ENCODE measurements at places on chromosomes 3 and 15.

- no peak for DNase-seq
Observed at GRCh38 chr15:25683911-25684310, 179.2 kb downstream of the ATP10A start.

GRCh38 chr3:57116501-57116900 is 48.7 kb downstream of the IL17RD start:
- no peak for DNase-seq

DNA sequence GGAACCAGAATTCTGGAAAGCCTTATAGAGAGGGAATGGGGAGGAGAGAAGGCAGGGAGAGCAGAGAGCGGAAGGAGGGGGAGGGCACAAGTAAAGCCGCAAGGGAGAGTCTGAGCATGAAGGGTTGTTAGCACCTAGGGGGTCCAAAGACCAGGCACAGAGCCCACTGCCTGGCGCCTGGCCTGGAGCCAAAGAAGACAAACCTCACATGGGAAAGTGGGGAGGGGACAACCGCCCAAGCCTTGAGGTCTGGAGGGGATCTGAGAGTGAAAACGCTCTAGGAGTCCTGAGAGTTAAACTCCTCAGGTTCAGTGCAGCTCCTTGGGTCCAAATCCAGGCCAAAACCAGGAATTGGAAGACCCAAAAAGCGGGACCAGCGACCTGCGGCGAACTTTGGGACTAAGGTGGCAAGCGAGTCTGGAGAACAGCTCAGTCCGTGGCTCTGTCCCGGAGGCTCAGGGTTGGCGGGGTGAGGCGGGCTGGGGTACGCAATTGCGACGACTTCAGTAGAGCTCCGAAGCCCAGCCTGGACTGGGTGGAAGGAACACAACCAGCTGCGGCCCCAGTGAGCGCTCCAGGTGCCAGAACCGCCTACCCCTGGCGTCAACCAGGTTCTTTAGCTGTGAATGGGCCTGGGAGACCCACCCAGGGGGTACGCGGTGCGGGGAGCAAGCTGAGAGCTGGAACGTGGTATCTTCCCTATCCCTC is 807 bp upstream of the INAFM2 start:
- no peak for DNase-seq

DNA sequence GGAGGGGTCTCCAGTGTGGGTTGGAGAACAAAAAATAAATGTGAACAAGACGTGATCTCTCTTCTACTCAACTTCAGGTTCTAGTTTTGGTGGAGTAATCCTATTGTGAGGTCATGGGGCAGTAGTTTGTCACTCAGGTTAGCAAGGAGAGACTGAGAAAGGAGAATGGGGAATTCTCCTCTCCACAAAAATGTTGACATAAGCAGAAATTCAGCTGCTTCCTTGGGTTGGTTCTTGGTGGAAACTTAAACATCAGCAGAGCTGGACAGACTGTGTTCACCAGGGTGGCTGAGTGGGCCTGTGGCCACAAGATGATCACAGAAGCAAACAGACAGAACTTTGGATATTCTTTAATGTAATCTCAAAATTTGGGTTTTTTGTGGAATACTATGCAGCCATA is 78.7 kb downstream of the EPHB1 start:
- no peak for DNase-seq

GRCh38 chr15:44775953-44776352 is 39.6 kb downstream of the TRIM69 start:
- peak; percentile 5 for DNase-seq

GRCh38 chr3:172186607-172187006 is 147.2 kb downstream of the FNDC3B start:
- DNase-seq: no peak

GRCh38 chr15:42640109-42640508 is 64.7 kb downstream of the STARD9 start:
- DNase-seq: no peak

DNA sequence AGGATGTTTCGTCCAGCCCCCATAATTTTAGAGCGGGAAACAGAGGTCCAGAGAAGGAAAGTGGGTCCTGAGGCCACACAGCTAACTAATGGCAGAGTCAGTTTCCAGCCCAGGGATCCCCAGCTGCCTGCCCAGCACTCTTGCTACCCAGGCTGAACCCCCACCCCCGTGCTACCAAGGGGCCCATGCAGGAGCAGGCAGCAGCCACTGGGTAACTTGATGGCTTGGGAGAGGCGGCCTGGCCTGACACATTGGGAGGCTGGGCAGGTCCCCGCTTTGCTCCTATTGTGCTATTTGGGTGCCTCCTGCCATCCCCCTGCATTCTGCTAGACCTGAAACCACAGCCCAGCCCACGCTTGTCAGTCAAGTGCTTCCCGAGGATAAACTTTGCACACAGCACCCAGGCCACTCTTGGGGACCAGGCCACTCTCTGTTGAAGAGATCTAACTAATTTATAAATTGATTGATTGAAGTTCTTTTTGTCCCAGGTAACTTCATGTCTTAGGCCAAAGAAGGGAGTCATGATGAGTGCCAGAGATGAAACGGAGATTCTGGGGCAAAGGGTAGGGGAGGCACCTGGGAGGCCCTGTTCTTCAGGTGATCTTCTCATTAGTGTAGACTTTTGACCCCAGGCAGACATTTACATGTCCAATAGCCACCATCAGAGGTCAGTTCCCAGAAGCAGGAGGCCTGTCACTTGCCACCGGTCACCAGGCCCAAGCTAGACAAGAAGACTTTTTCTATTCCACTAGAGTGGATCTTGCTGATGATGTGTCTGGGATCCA is 7.0 kb downstream of the PAK6 start:
- DNase-seq: no peak

GRCh38 chr3:62737449-62737848 is 137.8 kb downstream of the CADPS start:
- no peak for DNase-seq

DNA sequence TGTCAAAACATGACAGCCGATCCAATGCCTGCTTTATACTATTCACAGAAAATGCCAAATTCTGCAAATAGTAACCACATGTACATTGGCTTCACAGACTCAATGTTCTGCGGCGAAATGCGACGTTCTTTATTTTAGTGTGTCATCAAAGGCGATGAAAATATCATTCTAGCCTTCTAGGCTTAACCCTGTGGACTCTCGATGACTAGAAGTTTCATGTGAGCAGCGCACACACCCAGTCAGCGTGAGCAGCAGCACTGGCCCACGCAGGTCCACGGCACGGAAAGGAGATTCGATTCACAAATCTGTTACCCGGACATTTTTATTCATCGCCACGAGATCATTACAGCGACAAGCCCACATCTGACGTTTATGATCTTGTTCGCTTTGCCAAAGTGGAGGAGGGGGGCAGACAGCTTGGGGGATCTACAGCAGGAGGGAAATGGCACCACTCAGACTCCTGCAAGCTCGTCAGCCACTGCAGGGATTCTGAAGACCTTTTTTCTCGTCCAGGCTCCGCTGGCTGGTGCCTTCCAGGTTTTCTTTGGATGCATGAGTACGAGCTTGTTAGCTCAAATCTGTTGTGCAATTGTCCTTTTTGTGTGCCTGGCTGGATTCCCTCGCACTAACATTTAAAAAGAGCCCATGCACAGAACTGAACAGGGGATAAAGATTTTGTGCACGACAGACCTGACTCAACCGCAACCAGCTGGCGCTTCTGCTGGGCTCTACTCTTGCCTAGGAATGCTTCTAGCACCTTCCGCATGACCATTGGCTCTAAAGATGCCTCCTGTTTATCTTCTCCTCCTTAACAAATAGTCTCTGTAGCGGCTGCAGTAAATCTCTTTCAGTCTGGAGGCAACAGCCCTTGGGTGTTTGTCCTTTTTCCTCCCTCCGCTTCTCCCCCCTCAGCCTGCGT is 938.4 kb downstream of the MCTP2 start:
- DNase-seq: no peak

DNA sequence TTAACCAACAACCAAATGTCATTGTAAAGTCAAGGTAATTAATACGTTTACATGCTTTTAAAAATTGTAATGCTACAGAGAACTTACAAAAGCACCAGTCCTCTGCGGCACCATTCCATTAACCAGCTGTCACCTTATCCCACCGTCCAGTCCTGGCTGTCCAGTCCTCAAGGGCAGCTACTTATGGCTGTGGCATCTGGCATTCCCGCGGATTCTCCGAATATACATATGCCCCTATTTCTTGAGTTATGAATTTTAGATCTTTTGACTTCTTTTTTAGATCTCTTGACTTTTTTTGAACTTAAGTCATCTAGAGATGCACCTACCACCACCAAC is 382 bp upstream of the POMGNT2 start:
- DNase-seq: no peak

GRCh38 chr3:58177747-58178527 is 32.8 kb downstream of the DNASE1L3 start:
- peak; percentile 79 for DNase-seq

GRCh38 chr3:143963946-143964345 is 7.7 kb upstream of the DIPK2A start:
- DNase-seq: no peak

- no peak for DNase-seq
Observed at GRCh38 chr3:134406331-134407238, 32.3 kb upstream of the AMOTL2 start.

GRCh38 chr3:36480911-36481648 is 100.8 kb downstream of the STAC start:
- DNase-seq: no peak

GRCh38 chr3:45779746-45780735 is 16.3 kb downstream of the SLC6A20 start:
- no peak for DNase-seq

GRCh38 chr15:70276401-70276800 is 178.7 kb upstream of the TLE3 start:
- DNase-seq: no peak

- DNase-seq: no peak
Observed at GRCh38 chr15:34993877-34994276, 5.8 kb upstream of the ZNF770 start.

DNA sequence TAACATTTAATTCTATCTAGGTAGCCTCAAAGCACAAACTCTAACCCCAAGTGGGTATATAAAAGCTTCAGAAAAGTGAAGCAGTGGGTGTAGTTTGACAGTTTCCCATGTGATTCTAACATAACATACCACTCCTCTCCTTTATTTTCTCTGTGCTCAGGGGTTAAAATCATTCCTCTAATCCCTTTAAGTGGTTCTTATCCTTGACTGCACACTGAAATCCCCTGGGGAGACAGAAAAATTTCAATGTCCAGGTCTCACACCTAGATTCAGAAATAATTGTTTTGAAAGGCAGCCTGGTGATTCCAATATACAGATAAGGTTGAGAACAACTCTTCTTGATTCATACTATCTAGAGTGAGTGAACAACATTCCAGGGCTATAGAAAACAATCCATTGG is 986.4 kb downstream of the ROBO1 start:
- DNase-seq: no peak

DNA sequence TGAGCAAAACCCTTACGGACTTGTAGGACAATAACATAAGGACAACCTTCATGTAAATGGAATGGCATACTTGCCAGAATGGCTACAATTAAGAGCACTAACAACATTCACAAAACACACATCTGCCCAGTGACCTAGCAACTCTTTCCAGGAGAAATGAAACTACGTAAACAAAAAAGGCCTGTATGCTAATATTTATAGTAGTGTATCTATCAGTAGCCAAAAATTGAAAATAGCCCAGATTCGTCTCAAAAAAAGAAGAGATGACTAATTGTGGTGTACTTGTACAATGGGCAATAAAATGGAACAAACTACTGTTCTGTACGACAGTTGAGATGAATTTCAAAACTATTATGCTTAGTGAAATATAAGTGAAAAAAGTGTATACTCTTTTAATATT is 38.4 kb downstream of the CMC1 start:
- DNase-seq: no peak

DNA sequence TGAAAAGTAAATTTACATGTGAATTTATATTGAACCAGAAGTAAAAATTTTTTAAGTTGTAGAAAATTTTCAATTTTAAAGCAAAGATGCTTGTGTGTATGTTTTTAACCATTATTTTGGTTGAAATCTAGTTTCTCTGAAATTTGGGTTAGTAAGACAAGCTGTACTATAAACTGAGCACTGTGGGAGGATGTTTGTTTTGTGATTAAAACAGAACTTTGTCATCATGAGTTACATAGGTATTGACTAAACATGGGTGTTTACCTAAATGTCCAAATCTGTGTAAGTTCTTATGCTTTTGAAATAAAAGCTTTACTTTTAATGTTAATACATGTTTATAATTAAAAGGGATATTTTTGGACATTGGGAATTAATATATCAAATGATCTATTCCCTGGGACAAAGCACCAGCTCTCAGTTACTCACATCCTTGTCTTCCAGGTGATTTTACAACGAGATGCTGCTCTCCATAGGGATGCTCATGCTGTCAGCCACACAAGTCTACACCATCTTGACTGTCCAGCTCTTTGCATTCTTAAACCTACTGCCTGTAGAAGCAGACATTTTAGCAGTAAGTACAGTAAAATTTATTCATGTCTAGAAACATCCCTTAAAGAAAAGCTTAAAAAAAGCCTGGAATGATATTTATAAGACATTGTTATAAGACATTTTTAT is 32.7 kb downstream of the RNF13 start:
- DNase-seq: no peak

DNA sequence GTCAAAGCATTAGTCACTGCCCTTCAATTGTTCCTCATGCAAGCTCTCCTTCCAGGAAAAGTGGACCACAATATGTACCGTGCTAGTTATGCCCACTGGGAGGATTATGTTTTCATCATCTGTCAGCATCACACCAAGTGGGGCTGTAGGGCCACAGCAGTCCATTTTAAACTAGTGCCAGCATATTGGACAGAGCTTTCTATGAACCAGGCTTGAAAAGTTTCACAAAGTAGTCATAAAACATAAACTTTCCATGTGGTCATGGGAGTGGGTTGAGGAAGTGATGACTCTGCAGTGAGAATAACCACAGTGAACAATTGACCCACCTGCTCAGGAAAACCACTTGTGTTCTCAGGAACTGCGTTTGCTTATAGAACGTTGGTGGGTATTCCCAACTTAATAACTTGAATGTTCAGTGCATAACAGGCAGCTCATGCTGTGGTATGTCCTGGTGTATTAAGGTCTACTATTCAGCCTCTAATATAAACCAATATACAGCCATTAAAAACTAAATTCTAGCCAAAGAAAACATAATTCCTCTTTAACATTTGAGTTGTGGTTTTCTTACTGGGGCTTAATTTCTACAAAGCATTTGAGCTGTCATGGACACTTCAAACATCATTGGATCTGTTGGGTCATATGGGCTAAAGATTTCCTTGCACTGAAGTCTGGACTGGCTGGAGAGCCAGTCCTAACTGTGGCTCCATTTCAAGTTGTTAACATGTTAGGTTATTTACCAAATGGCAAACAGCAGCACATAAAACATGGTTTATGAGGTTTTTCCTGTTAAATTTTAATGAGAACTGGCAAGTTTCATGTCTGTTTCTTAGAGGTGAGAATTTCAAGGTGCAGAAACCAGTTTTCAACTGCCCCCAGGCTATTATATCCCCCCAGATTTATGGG is 274.1 kb downstream of the OTOL1 start:
- DNase-seq: no peak

GRCh38 chr15:72086920-72087648 is 30.9 kb downstream of the MYO9A start:
- no peak for DNase-seq

GRCh38 chr3:134367869-134368750 is 6.1 kb downstream of the AMOTL2 start:
- peak; percentile 49 for DNase-seq

GRCh38 chr3:13526626-13526949 is 22.3 kb upstream of the FBLN2 start:
- no peak for DNase-seq

GRCh38 chr3:14767245-14768051 is 51.3 kb upstream of the FGD5 start:
- DNase-seq: no peak

Measured in MG63 (cell line).